ENCODE measurements at places on chromosomes 16 and 17. TPM values are rescaled to one million over a fixed set of nuclear protein-coding genes. Genes with fewer than 3 reads are reported as not detected.

The MYH2 gene
- not detected for total RNA-seq

The PRR15L gene
- total RNA-seq, result not detected

The MT1A gene
- 9.4 TPM for total RNA-seq

The MARVELD3 gene
- not detected for total RNA-seq

DNA sequence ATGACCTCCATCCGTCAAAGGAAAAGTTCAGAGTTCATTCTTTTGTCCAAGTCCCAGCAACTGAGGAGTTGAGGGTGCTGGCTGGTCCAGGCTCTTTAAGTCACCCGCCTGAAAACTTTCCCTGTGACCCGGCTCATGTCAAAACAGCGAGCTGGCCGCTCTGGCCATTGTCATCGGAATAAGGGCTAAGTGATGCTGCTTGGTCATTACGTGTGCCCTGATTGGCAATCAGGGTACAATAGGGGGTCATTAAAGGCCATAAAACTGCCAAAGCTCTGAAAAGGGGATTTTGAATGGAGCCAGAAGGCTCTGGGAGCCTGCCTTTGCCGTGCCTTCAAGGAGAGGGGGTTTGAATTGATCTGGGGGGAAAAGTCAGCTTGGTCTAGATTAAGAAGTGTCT, 88.5 kb upstream of the IRX3 start:
- DNase-seq, result no peak

- no peak for DNase-seq
Observed at GRCh38 chr16:58485184-58485887, 14.6 kb upstream of the NDRG4 start.

DNA sequence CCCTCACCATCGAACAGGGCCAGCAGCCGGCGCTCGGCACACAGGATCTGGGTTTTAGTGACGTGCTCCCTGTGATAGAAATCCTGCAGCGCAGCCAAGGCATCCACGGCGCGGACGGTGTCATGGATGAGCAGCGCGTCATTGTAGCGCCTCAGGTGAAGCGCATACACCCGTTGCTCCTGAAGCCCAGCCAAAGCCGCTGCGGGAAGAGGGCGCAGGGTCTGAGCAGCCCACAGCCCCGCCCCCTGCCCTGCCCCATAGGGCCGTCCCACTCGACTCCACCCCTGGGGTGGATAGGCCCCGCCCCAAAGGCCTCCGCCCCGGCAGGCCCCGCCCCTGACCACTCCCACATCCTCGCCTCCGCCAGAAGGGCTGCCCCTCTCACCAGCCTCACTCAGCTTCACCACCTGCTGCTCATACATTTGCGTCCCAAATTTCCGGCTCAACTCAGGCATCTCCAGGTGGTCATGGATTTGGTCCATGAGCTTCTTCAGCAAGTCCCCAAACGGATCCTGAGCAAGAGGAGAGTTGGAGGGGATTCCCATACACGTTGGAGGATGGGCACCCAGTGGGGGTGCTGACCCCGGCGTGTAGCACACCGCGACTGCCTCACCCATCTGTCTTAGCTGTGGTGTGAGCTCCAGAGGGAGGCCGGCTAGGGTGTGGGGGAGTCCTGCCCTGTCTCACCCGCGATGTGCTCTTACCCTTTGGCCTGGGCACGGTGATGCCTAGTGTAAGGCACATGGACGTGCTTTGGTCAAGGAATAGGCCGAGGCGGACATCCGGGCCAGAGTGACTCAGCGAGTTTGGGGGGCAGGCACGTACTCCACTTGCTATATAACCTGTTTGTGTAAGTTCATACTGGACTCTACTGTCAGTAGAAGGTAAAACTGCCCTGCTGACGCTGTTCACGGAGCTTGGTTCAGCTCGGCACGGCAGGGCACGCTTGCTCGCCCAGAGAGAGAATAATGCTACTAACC, 4.6 kb downstream of the DHX58 start:
- DNase-seq, result no peak

- no peak for DNase-seq
Observed at GRCh38 chr17:61029181-61029580, 351.5 kb downstream of the BCAS3 start.

GRCh38 chr17:79042421-79043190, 18.6 kb downstream of the C1QTNF1 start:
- DNase-seq, result no peak

All from pulmonary artery endothelial cell (primary cell).